ENCODE measurements at places on chromosomes 1 and 21.

DNA sequence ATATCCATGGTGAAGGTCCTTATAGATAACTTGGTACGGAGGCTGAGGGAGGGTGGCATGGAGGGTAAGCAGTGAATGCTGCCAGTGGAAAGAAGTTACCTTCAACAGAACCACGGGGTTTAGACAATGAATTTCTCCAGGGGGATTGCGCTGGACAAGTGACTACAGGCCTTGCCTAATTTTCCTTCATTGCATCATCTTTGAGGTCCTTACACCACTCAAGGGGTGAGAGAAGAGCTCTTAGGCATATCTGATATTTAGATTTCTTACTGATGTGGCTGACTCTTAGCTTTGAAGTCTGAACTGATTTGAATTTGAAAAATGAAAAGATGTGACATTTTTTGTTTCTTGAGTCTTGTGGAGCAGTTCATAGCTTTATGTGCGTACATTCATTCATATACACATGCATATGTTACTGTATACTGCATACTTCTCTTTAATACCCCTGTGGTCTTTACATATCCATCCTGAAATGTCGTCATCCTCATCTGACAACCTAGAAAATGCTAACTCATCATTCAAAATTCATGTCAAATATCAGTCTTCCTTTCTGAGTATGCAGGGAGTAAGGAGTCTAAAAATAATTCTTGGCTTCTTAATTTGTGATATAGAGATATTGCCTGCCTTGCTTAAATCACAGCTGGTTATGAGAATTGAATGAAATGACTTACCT lies 63.6 kb downstream of the DNM3 start:
- DNase-seq = no peak

GRCh38 chr1:160789702-160790611 lies 6.0 kb upstream of the LY9 start:
- no peak for DNase-seq

- DNase-seq = no peak
Measured at GRCh38 chr1:226711976-226712741, 26.9 kb downstream of the ITPKB start.

- no peak for DNase-seq
Measured at GRCh38 chr21:31556662-31557061, 102.8 kb upstream of the SOD1 start.

GRCh38 chr1:69172003-69173000 lies 395.4 kb upstream of the LRRC7 start:
- DNase-seq = peak; percentile 1

- DNase-seq = peak; percentile 6
Measured at GRCh38 chr1:240888039-240888786, 276.3 kb upstream of the GREM2 start.

GRCh38 chr21:39066829-39067780 lies 116.1 kb downstream of the PSMG1 start:
- DNase-seq = no peak

GRCh38 chr1:162690672-162691434 lies 58.6 kb downstream of the DDR2 start:
- DNase-seq = peak; percentile 81

- DNase-seq = no peak
Measured at GRCh38 chr1:47559944-47560695, 122.3 kb downstream of the FOXD2 start.

DNA sequence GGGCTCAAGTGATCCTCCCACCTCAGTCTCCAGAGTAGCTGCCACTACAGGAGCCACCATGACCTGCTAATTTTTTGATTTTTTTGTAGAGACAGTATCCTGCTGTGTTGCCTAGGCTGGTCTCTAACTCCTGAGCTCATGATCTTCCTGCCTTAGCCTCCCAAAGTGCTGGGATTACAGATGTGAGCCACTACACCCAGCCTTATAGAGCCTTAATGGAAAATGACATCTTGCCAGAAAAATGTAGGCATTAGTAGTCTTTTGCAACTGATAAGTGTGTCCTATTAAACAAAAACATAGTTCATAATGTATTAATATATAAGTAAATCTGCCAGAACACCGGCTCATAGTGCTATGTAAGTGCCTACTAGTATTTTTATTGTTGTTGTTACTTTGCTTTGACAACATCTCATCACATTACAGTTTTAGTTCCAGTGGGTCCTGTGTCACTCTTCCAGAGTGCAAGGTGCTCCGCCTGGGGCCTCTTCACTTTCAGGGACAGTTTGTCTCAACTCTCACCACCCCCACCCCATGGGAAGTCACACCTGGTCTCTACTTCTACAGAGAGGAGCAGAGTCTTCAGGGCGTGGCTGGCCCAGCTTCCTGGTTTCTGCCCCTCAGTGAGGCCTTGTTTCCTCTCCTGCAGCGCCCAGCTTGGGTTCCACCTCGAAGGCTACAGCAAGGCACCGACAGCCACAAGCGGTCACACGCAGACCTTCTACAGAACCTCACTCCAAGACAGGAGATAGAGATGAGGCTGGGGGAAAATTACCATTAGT lies 30.1 kb downstream of the RHOU start:
- DNase-seq = no peak

DNA sequence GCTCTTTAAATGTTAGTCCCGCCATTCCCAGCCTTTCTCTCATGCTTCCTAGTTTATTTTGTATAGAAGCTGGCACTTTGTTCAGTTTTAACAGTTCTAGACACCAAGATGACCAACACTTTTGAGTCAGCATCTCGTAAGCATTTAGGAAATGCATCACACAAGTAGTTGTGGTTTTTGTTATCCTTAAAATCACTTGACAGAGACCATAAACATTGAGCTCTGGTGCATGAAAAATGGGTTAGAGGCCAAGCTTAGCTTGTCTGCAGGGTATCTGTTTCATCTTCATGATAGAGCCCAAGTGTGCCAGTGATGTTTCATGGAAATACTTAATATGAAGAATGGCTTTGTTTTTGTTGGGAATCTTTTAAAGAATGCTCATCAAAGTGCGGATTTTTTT lies 159.7 kb downstream of the DISP1 start:
- DNase-seq = peak; percentile 88

DNA sequence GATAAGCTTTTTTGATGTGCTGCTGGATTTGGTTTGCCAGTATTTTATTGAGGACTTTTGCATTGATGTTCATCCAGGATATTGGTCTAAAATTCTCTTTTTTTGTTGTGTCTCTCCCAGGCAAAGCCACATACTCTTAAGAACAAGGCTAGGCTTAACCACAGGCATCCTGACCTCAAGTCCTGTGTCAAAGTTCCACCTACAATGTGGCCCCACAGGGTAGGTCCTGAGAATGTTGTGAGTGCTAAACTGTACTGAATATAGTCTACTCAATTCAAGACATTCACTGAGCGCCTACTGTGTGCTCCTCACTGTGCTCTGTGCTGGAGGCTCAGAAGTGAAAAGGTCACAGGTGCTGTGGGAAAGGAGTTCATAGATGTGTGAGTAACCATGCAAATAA lies 20.6 kb downstream of the DDAH1 start:
- peak; percentile 66 for DNase-seq

DNA sequence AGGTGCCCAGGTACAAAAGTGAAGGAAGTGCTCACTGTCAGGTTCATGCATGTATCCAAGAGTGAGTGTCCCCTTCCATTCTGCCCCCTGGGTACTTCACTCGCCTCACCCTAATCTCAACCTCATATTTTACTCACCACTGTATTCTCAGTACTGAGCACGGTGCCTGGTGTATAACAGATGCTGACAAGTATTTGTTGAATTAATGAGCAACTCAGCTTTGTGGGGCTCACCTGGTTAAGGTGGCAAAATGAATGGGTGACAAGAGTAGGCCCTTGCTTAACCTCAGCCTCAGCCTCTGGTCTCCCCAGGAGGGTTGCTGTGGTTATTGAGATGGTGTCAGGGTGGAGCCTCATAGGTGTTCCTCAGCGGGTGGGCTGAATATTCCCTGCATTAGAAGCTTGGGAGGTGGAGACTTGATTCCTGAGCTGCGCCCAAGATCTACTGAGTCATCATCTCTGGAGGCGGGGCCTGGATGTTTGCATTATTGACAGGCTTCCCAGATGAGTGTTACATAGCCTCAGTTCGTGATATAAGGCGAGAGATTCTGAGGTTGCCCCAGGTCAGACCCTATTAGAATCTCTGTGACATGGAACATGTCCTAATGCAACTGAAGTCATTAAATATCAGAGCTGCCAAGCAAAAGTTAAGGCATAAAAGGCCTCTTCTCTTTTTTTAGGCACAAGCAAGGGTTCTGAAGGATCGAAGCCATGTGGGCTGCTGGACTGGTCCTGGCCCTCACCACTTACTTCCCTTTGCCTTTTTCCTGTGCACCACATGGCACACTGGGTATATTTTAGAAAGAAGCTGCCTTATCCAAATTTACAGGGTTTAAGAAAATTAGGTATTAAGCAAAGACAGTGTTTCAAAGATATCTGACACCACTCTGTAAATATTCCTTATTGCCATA lies 39.2 kb downstream of the SYT6 start:
- peak; percentile 64 for DNase-seq

GRCh38 chr21:45014747-45015468 lies 59.5 kb upstream of the ADARB1 start:
- no peak for DNase-seq

DNA sequence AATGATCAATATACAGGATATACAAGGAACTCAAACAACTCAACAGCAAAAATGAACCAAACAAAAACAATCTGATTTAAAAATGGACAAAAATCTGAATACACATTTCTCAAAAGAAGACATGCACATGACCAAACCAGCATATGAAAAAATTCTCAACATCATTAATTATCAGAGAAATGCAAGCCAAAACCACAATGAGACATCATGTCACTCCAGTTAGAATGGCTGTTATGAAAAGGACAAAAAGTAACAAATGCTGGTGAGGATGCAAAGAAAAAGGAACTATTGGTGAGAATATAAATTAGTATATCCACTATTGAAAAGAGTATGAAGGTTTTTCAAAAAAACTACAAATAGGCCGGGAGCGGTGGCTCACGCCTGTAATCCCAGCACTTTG lies 42.0 kb downstream of the FCRL3 start:
- no peak for DNase-seq

GRCh38 chr1:165899461-165899941 lies 72.1 kb downstream of the UCK2 start:
- DNase-seq = no peak

GRCh38 chr1:68470388-68470970 lies 20.7 kb upstream of the RPE65 start:
- DNase-seq = peak; percentile 27
